ENCODE measurements at places on chromosomes 13 and 19.
A peak's percentile ranks its signal among the peaks of the same experiment; 100 is the strongest.

DNA sequence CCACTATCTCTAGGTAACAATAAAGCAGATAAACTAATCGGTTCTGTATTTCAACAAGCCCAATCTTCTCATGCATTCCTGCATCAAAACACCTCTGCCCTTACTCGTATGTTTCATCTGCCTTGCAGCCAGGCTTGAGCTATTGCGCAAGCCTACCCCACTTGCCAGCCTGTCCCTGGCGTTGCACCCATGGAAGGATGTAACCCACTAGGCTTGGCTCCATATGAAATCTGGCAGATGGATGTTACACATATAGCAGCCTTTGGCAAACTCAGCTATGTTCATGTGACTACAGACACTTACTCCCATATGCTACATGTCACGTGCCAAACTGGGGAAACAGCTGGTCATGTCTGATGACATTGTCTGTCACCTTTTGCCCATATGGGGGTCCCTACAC lies 11.9 kb upstream of the ZNF549 start:
- no peak for DNase-seq

DNA sequence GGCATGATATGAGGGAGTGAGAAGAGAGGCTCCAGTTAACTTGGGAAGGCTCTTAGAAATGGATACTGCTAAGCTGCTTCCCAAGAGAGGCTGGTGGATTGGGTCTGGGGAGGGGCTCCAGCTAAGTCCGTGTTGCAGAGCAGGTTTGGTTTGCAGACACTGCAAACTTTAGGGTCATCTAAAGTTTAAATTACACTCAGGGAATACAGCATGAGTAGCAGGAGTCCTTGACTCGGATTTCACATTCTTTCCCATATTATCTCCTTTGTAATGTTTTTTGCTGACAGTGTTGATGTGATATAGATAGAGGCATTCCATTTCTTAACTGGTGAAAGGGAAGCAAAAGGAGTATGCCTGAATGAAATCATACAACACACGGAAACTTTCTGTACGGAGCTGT lies 31.9 kb downstream of the SGCG start:
- DNase-seq, result peak; percentile 19

DNA sequence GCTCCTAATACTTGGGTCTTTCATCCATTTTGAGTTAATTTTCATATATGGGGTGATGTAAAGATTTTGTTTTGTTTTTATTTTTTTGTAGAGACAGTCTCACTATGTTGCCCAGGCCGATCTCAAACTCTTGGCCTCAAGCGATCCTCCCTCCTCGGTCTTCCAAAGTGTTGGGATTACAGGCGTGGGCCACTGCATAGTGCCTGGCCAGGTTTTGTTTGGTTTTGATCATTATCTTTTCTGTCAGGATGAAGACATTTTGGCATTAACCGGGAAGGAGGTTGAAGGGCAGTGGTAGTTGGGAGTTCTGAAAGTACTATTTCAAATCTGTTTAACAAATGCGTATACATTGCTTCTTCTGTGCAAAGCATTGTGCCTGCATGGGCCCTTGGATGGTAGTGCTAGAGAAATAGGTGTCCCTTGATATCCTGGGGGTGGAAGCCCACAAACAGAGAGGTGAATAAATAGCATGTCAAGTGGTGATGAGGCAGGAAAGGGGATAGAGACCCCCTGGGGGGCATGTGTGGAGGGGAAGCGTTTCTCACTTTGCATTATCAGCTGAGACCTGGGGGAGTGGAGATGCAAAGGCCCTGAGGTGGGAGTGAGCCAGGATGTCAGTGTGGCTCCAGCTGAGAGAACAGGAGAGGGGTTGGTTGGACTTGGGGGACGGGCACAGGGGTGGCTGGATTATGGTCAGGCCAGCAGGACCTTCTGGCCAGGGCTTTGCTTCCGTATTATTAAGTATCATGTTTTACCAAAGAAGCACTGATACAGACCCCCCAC lies 41.4 kb downstream of the GATAD2A start:
- DNase-seq, result no peak

DNA sequence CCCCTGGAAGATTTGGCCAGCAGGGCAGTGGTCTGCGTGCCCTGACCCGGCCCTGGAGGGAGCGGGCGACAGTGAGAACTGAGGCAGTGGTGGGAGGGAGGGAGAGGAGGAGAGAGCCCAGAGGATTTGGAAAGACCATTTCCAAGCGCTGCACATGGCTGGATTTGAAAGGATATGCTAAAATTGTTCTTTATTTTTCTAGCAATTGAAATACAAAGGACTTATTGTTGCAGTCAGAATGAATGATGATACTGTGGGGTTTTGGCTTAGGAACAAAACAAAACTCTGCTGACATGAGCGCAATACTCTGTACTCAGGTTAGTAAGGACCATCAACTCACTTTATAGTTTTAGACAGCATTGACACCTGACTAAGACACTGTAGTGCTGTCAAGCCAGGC lies 69.5 kb downstream of the TNFRSF19 start:
- no peak for DNase-seq

DNA sequence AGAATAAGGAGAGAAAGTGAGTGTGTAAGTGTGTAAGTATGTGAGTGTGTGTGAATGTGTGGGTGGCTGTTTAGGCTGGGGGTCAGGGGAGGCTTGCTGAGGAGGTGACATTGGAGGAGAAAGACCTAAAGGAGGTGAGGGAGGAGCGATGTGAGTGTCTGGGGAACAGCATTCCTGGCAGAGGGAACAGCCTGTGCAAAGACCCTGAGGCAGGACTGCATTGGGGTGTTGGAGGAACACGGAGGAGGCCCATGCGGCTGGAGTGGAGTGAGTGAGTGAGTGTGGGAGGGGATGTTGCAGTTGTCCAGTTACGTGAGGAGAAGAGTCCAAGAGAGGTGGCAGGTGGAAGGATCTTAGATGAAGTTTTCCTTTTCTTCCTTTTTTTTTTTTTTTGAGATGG lies 31.8 kb downstream of the NFILZ start:
- no peak for DNase-seq

GRCh38 chr13:44619651-44620050 lies 43.5 kb upstream of the TSC22D1 start:
- no peak for DNase-seq

GRCh38 chr19:31572102-31572975 lies 223.1 kb upstream of the TSHZ3 start:
- no peak for DNase-seq

DNA sequence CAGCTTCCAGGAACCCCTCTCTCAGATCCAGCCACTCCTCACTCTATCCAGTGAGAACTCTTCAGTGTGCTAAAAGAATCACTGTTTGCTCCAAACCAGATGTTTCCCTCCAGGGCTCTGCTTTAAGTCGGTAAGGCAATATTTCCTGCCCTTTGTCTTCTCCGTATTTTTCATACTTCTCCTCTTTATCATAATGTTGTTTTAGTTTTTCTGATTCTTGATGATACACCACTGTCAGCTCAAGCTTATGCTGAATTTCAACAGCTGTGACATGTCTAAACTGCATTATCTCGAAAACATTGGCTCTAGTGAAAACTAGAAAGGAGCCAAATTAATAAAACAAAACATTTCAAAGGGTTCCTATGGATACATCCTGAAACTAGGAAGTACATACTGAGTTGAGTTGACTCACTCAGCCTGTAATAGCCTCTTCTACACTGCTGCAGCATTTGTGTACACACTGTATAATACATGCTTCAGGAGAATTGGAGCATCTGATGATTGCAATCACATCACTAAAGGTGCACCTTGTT lies 39.8 kb downstream of the GPR180 start:
- DNase-seq, result peak; percentile 32

- DNase-seq, result no peak
Measured at GRCh38 chr13:30147421-30147820, 159.9 kb downstream of the KATNAL1 start.

- no peak for DNase-seq
Measured at GRCh38 chr13:66952507-66952906, 277.6 kb downstream of the PCDH9 start.

GRCh38 chr19:47991191-47991808 lies 670 bp downstream of the BSPH1 start:
- no peak for DNase-seq

- DNase-seq, result no peak
Measured at GRCh38 chr13:27276188-27276587, 5.6 kb downstream of the RASL11A start.

DNA sequence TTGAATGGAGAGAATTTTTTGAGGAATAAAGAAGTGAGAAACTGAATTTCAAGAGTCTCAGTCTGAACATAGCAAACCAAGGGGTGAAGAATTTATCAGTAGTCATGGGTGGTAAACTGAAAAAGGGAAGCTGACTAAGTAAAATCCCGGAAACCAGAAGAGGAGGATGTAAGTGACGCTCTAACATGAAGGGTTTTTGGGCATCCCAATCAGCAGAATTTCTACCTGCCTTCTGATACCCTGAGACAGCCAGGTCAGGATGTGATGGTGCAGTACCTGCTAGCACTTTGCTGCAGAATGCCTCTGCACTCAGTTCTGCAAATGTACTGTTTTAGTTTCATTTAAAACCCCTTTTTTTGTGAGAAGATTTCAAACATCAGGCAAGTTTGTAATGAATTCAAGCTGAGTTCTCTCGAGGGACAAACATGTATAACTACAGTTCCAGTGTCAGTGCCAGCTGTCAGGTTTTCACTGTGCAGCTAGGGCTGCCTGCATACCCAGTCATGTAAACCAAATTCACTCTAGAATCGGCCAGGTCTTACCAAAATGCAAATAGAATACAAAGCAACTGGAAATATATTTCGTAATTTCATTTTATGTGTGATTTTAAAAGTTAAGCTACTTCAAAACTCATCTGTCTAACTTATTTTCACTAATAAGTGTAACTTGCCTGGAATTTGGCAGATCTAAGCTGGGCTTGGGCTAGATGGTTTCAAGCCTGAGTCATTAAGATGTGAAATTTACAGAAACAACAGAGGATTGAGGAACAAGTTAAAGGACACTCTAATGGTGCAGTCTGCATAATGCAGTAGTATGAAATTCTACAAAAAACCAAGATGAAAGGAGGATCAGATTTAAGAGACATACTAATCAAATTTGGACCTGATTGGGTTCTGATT lies 13.8 kb downstream of the METTL21C start:
- no peak for DNase-seq

- DNase-seq, result peak; percentile 91
Measured at GRCh38 chr19:55383279-55384130, 587 bp downstream of the TMEM238 start.

- DNase-seq, result no peak
Measured at GRCh38 chr13:109697936-109698335, 88.4 kb downstream of the IRS2 start.
